ENCODE measurements at places on chromosomes 5 and 9.

GRCh38 chr9:113508111-113508749 is 44.7 kb downstream of the RGS3 start:
- DNase-seq = no peak

GRCh38 chr5:72355706-72356299 is 35.6 kb downstream of the PTCD2 start:
- no peak for DNase-seq

- DNase-seq = no peak
Measured at GRCh38 chr9:133523106-133523505, 1.7 kb downstream of the MYMK start.

- no peak for DNase-seq
Measured at GRCh38 chr9:120257483-120257882, 322.5 kb downstream of the CDK5RAP2 start.

- DNase-seq = no peak
Measured at GRCh38 chr5:14107536-14107935, 35.6 kb upstream of the TRIO start.

DNA sequence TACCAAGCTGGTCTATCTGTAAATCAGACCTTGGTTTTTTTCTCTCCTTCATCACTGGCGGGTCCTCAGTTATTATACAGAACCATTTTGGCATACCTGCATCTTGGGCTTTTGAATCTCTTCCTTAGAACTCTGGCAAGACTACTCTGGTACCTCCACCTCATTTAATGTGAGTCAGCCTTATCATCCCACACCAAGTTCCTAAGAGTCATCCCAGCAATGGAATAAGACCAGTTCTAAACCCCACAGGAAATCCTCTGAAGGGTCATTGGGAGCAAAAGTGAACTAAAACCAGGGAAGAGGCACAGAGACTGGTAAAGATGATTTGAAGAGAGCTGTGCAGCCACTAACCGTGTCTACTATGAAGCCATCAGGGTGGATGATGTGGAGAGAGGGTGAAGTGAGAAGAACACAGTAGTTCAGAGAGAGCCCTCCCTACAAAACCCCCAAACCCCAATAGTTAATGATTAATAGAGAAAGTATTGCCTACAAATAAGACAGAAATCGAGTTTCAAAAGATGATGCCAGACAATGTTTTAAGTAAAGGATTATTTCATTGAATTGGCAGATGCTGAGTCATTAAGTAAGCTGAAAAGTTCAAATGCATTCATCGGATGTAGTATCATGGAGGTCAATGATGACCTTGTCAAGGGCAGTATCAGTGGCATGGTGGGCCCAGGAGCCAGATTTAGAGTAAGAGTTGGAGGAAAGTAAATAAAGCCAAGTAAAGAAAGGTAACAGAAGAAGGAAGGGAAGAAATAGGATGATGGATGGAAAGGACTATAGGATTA is 85.4 kb downstream of the PCSK1 start:
- no peak for DNase-seq

GRCh38 chr9:83259558-83259957 is 196.6 kb upstream of the RASEF start:
- DNase-seq = no peak

DNA sequence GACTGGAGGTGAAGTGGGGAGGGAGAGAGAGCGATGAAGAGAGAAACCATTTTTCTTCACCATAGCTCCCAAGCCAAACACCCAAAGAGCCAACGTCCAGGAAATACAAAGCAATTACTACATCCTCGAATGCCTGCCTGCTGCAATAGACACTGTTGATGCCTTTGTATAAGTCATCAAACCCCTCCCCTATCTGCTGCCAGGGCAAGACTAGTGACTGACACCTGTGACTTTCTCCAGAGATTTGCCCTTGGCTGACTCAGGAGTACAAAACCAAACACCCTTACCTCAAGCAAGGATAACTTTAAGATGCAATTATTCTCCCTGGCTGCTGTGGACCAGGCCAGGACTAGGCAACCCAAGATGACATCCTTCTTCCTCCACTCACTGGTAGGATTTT is 81.8 kb upstream of the RASA1 start:
- DNase-seq = no peak

DNA sequence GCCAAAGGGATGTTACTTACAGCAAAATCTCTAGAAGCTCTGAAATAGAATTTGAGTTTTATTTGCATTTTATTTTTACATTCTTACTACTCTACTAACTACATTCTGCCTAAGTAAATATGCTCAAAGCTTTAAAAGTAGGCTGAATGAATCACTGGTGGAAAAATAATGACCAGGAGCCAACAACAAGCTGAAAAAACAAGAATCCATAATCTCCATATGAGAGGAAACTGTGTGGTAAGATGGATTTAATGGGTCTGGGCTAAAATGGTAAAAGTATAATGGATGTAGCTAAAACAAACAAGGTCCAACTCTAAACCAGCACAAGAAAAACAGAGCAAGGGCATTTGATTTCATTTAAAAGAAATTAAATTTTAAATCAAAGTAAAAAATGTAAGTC is 525.8 kb upstream of the FTMT start:
- DNase-seq = no peak

- no peak for DNase-seq
Measured at GRCh38 chr5:27377626-27378025, 339.2 kb upstream of the CDH9 start.

GRCh38 chr9:13146840-13147239 is 132.7 kb downstream of the MPDZ start:
- no peak for DNase-seq

All from H54 (cell line).